ENCODE measurements at places on chromosomes 5 and 9.

DNA sequence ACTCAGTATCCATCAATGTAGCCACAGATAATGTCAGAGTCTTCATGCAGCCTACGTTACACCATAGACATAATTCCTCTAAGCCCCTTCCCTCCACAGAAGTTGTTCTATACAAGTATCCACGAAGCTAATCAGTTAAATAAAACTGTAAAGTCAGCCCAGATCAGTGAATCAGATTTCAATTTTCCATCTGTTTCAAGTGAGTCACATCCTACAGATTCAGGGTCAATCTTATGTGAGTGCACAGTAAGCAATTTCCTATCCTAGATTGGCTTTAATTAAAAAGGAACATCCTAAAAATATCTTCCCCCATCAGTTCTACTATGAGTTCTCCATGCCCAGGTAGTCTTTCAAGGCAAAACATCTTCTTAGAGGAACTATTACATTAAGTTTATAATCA, 402.5 kb downstream of the EFNA5 start:
- no peak for DNase-seq

- no peak for DNase-seq
These were observed 1612.7 kb upstream of the ACO1 start for GRCh38 chr9:30771760-30772159.

DNA sequence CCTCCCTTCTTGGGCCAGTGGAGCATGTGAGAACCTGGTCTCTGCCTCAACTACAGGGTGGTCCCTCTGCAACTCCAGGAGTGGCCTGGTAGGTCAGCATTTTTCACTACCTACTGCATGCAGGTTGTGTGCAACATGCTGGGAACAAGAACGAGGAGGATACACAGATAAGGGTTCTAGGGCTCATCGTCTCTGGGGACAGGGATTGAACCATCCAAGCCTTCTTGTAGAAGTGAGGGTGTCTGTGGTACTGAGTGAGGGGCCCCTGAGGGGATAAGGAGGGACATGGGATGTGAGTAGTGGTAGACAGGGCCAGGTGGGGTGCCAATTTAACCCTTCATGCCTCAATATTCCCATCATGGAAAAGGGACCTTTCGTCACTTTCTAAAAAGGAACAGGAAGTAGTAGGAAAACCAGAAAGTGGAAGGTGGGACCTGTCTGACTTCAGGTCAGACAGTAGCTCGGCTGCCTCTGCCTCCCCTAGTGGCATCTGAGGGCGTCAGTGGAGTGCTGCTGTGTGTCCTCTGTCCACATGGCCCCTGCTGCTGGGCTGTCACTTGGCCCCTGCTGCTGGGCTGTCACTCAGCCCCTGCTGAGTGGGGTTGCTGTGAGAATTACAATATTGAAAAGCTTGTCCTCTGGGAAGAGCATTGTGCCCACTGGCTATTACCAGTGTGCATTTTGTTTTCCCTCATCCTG, 48.6 kb upstream of the RNU6ATAC start:
- no peak for DNase-seq

GRCh38 chr9:131028931-131029573, 20.1 kb downstream of the LAMC3 start:
- no peak for DNase-seq

- no peak for DNase-seq
These were observed 7.0 kb upstream of the AK1 start for GRCh38 chr9:127884427-127884911.

DNA sequence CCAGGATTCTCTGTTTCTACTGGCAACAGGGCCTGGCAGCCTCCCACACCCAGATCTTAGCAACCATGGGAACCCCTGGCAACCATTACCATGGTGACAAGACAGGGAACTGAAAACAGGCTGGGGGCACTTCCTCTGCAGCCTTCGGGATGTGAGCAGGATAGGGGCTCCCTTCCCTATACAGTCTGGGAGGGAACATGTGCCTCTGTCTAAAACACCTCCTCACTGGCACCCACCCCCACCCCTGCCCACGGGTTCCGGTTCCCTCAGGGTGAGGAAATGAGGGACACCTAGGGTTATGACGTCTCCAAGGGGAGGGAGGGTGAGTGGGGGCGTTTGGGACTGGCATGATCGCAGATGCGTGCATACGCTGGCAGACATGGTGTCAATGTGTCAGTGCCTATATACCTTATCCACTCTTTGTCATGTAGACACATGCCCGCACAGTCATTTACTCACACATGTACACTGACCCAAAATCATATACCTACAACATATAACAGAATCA, 3.0 kb upstream of the DNAJB5 start:
- DNase-seq, result peak; percentile 43

- DNase-seq, result no peak
These were observed 46.5 kb upstream of the MCTP1 start for GRCh38 chr5:95331358-95331757.

- DNase-seq, result no peak
These were observed 239.9 kb downstream of the FAM114A2 start for GRCh38 chr5:153798830-153799229.

DNA sequence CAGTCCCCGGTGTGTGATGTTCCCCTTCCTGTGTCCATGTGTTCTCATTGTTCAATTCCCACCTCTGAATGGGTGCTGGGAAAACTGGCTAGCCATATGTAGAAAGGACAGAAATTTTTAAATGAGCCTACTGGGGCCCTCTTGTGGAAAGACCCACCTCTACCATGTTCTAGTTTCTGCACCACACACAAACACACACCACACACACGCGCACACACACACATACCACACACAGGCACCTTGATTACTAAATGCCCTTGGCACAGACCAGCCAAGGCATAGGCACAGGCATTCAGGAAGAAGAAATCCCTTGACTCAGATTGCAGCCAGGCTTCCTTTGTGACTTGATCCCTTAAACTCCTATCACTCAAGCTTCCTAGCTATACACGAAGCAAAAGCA, 60.5 kb downstream of the SIL1 start:
- no peak for DNase-seq

DNA sequence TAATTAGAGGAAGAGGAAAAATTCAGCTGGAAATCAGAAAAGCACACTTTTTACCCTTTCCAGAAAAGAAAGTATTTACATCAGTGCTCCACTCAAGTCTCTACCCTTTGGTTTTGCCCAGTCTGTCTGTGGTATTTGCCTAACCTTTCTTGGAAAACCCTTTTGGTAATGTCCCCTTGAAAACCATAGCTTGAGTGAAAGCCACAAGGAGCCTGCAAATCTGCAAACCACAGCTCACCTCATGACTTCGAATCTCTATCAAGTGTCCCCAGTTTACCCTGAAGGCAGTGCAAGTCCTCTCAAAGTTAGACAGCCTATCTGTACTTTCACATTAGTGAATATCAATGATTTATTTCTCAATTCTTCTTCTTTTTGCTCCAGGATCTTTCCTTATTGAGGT, 162.1 kb upstream of the TSLP start:
- DNase-seq, result no peak

All from activated CD8-positive, alpha-beta memory T cell treated with anti-CD3 and anti-CD28 coated beads for 1 hour (primary cell).